ENCODE measurements at places on chromosomes 1 and 21.

- DNase-seq = no peak
These were observed 99.0 kb upstream of the HNRNPU start for GRCh38 chr1:244963231-244963826.

GRCh38 chr21:23218667-23219066 lies 2220.5 kb downstream of the NCAM2 start:
- DNase-seq = no peak

DNA sequence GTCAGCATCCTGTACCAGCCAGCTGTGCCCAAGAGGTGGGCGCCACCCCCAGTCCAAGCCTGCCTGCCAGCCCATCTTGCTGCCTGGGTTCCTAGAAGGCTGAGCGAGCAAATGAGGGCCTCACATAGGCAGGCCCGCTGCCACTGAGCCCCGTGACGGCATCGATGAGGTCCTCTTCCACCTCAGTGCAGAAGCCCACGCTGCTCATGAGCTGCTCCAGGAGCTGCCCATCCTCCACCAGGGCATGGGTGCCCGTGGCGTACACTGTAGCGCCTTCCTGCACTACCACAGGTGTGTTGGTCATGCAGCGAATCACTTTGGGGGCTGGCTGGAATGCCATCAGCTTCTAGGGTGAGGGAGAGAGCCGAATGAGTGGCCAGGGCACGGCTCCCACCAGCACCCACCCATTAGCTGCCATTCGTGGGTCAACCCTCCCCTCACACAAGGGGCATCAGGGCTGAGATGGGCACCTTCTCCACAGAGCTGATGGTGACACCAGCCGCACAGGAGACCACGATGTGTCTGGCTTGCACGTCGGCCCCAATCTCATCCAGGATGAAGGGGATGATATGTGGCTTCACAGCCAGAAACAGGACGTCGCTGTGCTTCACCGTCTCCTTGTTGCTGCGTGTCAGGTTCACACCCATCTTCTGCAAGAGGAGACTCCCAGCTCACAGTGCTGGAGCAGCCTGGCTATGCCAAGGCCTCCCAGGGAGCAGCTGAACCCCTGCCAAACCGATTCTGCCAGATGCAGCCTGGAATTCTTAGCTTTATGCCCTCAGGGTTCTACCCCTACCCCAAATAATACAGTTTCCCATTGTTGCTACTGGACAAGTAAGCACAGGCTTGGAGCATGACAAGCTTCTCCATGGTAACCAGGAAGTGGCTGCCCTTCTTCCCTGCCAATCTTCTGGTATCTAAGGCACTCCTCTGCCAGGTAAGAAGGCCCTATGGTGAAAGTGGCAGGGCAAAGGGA lies 2.0 kb downstream of the PYCR2 start:
- no peak for DNase-seq

DNA sequence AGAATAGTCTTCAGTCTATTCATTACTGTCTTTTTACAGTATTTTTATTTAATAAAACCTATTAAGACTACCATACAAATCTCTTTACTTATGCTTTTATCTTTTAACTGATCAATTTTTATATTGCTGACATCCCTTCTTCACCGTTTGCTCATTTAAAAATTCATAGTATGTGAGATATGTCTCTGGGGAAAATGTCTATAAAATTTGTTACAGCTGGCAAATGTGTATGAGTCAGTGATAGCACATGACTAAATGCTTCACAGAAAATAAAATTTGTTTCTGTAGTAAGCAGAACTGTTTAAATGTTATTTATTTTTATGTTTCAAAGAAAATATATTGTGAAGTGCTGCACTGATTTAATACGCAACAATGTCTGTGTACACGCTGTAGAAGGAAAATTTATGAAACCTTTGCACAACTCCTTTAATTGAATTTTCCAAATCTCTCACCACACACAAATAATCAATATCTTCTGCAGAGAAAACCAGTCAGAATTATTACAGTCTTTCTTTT lies 74.2 kb downstream of the ITGB3BP start:
- no peak for DNase-seq

DNA sequence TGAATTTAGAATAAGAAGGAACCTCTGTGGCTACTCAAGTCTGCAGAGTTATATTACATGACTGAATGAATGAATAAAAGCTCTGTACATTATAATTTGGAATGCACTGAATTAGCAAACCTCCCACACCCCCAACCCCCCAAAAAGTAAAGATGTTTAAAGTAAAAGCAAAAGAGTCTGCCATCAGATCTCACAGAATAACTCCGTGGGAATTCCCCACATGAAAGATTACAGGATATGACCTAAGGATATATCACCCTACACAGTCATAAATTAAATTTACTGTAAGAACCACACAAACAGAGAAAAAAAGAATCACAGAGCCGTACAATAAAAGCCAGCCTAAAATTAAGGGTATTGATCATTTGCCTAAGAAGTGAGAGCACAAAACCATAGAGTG lies 587.3 kb downstream of the PTPRC start:
- DNase-seq = peak; percentile 31

DNA sequence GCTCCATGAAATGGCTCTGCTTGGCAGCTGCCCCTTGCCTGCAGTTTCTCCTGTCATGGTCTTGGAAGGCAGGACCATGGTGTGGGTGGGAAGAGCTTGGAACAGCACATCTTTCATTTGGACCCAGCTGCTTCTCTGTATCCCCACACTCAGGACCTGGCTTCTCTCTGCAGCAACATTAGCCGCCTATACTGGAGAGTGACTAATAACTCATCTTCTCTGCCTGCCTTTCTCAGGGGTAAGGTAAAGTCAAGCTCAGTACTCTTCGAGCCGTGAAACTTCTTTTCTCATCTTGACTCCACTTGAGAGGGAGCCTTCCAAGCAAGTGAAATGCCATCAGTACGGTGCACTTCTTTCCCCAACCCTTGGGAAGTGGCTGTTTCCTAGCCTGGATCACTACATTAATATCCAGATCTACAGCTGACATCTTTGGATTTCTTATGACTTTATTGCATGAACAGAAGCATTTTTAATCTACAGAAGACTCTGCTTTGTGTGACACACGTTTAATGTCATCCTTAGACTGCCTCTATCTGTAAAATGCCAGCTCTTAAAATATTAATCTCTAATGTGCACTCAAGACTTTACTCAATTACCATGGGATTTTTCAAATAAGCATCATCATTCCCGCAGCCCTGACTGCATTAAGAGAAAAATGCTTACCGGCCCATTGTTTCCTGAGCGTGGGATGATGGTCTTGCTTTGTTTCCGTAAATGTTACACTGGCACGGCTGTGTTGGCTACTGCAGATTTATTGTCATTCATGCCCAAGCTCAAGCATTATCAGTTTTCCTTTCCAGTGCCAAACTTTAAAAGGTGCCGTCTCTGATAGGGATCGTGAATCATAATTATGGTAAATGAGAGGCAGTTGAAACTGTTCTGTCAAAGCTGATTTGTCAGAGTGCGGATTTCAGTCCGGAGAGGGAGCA lies 242.9 kb downstream of the HHAT start:
- no peak for DNase-seq

DNA sequence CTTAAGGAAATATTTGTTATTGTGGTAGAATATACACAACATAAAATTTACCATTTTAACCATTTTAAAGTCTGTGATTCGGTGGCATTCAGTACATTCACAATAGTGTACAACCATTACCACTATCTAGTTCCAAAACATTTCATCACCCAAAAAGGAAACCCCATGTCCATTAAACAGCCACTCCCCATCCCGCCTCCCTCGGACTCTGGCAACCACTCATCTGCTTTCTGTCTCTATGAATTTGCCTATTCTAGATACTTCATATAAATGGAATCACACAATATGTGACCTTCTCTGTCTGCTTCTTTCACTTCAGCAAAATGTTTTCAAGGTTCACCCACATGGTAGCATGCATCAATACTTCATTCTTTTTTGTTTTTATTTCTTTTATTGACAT lies 51.3 kb downstream of the PTP4A2 start:
- no peak for DNase-seq

DNA sequence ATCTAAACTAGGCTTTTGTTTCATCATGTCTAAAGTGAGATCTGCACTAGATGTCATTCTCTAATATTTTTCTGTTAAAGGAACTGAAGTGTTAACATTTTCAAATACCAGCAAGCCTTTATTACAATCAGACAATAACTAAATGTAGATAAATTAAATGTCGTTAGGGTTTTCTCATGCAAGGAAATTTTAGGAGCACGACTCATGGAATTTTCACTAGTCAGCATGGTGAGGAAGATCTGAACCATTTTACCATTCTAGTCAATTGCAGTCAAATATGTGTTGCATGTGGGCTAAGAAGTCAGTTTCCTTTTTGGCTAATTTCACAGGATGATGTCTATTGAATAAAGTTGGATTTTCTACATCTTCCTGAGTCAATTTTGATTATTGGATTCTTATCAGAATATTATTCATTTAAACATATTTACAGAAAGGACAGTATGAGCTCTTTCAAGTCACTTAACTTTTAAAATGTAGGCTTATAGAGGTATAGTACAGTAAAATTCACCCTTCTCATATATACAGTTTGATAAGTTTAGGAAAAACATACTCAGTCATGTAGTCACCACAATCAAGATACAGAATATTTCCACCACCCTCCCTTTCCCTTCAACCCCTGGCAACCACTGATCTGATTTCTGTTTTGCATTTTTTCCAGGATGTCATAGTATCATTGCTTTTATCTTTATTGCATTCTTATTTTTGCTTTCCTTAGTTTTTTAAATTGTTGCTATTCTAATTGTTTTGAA lies 9.2 kb downstream of the GCSAML start:
- DNase-seq = no peak

- DNase-seq = no peak
These were observed 322.9 kb downstream of the BARHL2 start for GRCh38 chr1:90394247-90394646.

DNA sequence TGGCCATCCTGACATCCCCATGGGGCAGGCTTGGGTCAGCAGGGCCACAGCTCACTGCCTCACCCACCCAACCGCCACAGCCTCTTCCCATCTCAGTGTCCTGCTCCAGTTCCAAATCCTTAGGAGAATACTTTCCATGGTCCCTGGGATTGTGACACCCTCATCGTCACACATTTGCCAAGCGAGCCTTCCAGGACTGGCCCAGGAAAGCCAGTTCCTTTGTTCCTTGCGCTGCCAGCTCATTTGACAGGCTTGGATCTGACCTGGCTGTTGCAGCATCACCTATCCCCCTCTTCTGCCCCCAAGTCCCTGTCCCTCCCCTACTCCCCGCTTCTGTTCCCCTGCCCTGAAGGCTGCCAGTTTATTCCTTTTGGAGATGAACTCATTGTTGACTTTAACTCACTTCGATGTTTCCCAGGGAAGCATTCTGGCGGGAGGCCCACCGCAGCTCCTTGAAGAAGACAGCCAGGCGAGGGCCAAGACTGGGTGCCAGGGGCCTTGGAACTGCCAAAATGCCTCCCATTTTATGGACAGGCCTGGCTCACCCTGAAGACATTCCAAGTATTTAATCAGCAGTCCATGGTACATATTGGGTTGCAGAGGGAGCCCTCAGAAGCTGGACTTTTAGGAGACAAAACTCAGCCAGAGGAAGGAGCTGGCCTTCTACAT lies 10.2 kb upstream of the GNL2 start:
- no peak for DNase-seq

DNA sequence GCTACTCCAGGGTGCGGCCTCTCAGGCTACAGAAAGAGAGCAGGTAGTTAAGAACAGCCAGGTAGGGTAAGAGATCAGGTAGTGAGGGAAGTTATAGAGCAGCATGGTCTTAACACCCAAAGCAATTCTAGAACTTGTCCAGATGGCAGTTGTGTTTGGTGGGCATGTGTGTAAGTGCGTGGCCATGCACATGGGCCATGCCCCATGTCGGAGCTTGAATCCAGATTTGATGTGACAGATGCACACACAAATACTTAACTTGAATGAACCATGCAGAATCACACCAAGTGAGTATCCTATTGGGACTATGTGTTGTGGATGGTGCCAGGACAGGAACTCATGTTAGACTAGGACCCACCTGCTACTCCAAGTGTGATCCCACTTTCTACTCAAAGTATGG lies 145.7 kb upstream of the HMGB4 start:
- no peak for DNase-seq

- no peak for DNase-seq
These were observed 19.8 kb downstream of the SELP start for GRCh38 chr1:169610108-169610507.

GRCh38 chr1:151537112-151537511 lies 3.0 kb upstream of the TUFT1 start:
- no peak for DNase-seq

DNA sequence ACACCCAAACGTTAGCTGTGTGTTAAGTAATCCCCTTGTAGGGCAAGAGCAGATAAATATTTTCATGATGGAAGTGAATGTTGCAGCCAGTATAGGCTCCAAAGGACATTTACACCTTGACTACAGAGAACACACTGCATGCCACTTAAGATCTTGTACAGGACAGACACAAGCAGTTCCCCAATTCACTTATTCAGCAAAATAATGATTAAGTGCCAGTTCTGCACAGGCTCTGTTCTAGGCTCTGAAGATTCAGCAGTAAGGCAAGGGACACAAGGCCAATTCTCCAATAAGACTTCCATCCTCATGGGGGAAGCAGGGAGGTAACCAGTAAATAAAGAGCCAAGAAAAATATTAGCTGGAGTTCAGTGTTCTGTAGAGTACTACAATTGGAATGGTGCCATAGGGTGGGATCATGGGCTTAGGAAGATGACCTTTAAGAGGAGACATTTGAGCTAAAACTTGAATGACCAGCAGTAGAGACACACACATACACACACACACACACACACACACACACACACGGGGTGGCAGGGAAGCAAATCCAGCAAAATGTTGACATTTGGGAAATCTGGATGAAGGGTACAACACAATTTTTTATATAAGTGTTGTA lies 199.9 kb upstream of the JUN start:
- DNase-seq = no peak

DNA sequence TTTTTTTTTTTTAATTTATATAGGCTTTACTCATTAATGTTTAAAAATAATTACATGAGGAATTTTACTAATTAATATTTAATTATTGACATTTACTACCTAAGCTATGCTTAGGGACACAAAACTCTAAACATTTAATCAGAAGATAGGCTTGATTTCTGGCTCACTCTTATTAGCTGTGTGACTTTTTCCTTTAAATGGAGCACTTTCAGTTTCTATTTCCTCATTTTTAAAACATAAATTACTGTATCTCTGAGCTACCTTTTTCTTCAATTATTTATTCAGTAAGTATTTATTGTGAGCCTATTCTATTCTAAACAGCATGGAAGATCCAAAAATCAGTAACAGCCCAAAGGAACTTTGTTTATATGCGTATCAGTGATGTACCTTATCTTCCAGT lies 40.5 kb downstream of the MAP3K7CL start:
- DNase-seq = no peak

- DNase-seq = no peak
These were observed 127.3 kb upstream of the APP start for GRCh38 chr21:26297851-26298250.

- DNase-seq = no peak
These were observed 47.7 kb downstream of the CXADR start for GRCh38 chr21:17560377-17561025.

GRCh38 chr21:42536601-42537000 lies 22.9 kb downstream of the SLC37A1 start:
- no peak for DNase-seq

- DNase-seq = no peak
These were observed 27.8 kb downstream of the TMEM53 start for GRCh38 chr1:44646261-44647110.

GRCh38 chr1:154755858-154756730 lies 114.0 kb downstream of the KCNN3 start:
- no peak for DNase-seq

Measured in CD4-positive, alpha-beta T cell treated with Interleukin-6 at 100 ng/mL for 8 hours (primary cell).